NT2/D1 (cell line): ENCODE measurements at places on chromosomes 1 and 21.

- DNase-seq: no peak
Measured at GRCh38 chr1:31897526-31898100, 40.6 kb downstream of the PTP4A2 start.

- peak; percentile 92 for DNase-seq
Measured at GRCh38 chr1:159188375-159188788, 16.3 kb upstream of the ACKR1 start.

DNA sequence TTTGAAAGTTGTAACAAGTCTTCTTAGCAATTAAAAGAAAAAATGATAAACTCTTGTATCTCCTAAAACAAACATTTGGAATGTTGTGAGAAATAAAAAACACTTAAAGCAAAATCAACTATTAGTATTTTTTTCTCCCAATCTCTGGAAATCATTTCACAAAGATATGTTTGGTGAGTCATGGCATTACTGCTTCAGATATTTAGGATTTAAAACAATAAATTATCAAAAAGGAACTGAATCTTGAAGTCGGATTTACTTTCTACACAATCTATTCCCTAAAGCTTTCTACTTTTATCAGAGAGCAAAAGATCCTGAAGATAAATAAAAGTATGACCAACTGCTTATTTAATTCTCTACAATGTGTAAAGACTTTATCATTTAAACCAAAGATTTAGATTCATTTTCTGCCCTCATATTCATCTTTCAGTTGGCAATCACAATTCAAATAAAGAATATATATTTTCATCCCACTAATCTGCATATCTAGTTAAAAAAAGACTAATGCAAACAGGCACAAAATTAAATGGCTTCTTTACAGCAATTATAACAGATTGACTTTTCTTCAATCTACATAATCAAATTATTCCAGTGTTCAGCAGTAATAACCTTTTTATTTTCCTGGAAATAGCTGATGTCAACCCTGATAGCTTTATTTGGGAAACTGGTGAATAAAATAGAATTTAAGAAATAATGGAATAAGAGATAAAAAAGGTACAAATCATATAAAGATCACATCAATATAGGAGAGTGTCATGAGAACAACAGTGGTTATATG lies 230.0 kb downstream of the COP1 start:
- no peak for DNase-seq

- no peak for DNase-seq
Measured at GRCh38 chr1:228510101-228510802, 23.1 kb downstream of the RNF187 start.
